Adrenal gland (tissue), 19 donors: ENCODE measurements at places on chromosomes 2 and 18.

GRCh38 chr2:205714058-205714776 lies 31.9 kb downstream of the NRP2 start:
- no peak for DNase-seq

- DNase-seq = no peak
Observed at GRCh38 chr2:223081789-223082188, 29.8 kb downstream of the KCNE4 start.

DNA sequence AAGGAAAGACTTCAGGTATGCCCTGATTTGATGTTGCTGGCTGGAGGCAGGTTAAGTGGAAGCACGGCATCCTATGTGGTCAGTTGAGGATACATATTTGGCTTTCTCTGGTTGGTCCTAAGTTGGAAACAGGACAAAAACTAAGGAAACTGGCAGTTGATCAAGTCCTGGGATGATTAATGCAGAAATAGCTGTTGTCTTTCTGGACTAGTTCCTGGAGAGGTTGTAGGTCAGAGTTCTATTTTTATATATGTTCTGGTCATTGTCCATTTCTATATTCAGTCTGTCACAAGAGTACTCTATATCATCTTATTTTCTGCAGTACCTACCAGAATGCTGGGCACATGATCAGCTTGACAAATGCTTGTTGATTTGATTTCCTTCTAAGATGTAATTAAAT lies 4.0 kb upstream of the SLC35F5 start:
- no peak for DNase-seq

DNA sequence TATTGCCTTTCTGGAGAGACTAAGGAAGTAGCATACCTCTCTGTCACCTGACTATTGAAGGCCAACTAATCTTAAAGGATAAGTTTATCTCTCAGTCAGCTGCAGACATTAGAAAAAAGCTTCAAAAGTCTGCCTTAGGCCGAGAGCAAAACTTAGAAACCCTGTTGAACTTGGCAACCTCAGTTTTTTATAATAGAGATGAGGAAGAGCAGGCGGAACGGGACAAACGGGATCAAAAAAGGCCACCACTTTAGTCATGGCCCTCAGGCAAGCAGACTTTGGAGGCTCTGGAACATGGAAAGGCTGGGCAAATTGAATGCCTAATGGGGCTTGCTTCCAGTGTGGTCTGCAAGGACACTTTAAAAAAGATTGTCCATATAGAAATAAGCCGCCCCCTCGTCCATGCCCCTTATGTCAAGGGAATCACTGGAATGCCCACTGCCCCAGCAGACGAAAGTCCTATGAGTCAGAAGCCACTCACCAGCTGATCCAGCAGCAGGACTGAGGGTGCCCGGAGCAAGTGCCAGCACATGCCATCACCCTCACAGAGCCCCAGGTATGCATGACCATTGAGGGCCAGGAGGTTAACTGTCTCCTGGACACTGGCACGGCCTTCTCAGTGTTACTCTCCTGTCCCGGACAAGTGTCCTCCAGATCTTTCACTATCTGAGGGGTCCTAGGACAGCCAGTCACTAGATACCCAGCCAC lies 61.5 kb upstream of the FAM98A start:
- no peak for DNase-seq

DNA sequence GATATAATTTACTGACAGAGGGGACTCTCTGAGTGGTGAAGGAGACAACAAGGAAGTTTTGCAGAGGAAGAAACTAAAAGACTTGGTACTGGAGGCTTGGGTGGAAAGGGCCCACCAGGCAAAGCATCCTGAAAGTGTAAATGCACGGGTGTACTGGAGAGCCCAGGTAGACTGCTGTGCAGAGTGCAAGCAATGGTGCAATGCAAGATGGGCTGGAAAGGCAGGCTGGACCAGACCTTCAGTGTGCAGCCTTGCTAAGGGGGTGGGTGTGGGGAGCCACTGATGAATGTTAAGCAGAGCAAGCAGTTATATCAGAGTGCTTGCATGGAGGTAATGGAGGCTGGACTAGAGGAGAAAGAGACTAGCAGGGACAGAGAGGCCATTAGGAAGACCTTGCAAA lies 10.7 kb downstream of the C2orf74 start:
- DNase-seq = no peak

DNA sequence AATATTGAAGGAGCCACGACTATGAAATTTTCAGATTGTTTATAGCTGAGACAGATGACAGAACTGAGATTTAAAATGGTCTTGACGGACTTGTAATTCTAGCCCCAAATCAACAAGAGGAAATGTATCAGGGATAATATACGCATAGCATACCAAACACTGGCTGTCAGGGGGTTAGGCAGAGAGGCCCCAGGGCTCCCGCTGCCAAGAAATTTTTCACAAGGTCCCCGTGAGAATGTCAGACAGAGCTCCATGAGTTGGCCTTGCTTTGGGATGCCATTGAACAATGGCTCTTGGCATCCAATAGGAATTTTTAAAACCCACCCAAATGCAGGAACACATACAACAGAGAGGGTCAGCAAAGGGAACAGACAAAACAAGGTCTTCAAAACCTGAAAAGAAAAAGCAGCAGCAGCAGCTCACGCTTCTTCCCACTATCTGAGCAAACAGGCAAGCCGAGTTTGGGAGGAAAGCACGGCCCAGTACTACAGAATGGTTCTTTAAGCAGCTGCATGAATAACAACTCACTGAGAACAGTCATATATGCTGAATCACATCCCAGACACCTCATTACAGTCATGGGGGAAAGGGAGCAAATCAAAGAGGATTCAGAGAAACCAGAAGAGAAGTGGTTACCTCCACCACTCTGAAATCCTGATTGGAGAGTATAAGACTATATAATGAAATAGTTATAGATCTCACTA lies 445.6 kb downstream of the RND3 start:
- no peak for DNase-seq
